ENCODE measurements at places on chromosomes 1 and 21.

DNA sequence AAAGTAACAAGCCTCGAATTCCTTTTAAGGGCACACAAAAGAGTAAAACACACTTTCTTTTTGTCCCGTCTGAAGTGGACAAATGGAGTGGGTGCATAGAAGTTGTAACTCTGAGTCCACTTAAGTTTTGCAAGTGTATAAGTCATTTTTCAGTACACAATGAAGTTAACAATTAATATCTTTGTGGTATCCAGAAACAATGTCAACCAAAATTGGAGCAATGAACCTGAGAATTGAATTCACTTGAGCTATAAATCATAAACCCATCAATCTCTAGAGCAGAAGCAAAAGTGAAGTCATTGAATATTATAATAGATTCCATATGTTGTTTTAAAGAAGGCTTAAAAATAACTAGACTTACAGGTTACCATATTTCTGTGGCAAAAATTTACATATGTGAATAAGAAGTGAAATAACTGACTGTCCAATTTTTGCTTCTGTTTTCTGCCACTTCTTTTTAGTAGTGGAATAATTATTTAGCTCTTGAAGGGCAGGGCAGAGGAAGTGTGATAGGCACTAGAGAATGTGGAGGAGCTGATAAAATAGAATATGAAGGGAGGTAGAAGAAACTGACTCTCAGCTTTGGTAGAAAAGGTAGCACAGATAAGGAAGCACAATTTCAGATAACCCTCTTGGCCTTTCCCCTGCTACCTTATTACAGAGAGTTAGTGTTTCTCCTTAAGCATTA, 73.9 kb upstream of the RGL1 start:
- no peak for DNase-seq

DNA sequence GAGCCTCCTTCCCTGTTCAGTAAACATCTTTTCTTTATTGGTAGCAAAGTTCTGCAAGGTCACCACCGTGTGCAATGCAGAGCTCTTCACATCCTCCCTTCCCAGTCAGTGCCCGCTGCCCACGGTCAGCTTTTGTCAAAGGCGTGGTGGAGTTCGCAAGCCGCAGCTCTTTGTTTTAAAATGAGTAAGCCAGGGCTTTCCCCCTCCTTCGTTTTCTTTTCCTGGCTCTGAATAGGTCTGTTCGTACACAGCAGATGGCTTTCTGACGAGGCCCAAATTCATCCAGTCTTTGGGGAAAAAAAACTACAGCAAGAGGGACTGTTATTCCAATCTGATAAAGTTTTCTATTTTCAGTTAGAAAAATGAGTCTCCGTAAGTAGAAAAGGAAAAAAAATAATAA, 153.2 kb downstream of the LRIG2 start:
- no peak for DNase-seq

- DNase-seq = no peak
These were observed 10.7 kb upstream of the HUNK start for GRCh38 chr21:31862078-31862477.

DNA sequence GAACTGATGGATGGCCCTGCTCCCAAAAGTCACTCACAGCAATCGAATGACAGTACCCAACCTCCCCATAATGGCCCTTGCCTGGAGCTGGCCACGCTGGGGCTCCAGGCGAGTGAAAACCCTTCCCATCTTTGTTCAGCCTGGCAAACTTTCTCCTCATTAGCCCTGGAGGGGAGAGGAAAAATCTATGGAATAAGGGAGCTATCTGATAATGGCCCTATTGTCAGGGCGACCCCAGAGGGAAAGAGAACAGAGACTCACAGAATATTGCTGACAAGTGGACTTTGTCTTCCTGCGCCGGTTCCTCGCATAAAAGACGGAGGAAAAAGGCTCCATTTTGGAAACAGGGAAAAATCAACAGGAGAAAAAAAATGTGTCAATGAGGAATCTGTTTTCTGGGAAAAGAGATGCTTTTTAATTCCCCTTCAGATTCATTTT, 13.0 kb upstream of the ARHGEF16 start:
- no peak for DNase-seq

DNA sequence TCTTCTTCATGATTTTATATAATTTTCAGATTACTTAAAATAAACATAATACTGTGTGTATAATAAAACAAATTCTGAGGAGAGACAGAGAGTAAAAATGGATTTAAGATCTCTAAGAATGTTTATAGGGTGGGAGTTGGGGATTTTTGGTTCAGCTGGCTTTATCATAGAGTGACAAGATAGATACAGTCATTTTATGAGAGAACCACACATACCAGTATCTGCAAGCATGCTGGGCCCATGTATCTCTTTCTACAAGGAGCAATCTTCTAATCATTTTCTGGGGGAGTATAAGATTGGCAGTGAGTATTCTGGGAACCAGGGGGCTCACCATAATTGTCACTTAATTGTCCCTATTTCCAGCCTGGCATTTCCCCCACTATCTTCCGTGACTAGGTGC, 64.3 kb upstream of the DUSP10 start:
- no peak for DNase-seq

- DNase-seq = no peak
These were observed 198.3 kb downstream of the LTN1 start for GRCh38 chr21:28794371-28794851.
